ENCODE measurements at places on chromosomes 11 and 22.

DNA sequence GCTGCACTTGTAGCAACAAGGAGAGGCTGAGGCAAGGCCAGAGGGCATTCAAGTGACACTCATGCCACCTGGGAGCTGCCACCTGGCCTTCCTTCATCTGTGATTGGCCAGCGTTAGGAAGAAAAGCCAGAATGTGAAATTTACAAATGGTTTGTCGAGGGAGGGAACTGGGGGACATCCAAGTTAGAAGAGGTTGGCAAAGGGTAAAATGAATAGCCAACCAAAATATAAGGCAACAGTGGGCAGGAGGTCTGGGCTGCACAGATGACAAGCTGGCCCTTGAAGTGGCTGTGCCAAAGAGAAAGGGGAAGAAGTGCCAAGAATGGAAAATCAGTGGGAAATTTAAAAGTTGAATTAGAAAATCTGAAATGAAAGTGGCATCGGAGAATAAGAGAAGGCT lies 221.4 kb downstream of the C11orf91 start:
- no peak for DNase-seq

DNA sequence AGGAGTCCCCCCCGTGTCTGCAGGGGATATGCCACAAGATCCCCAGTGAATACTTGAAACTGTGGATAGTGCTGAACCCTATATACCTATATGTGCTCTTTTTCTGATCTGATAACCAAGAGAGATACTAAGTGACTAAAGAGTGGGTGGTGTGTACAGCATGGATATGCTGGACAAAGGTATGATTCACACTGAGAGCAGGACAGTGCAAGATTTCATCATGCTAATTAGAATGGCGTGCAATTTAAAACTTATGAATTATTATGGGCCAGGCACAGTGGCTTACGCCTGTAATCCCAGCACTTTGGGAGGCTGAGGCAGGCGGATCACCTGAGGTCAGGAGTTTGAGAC lies 90.2 kb upstream of the ALKBH3 start:
- peak; percentile 6 for DNase-seq

DNA sequence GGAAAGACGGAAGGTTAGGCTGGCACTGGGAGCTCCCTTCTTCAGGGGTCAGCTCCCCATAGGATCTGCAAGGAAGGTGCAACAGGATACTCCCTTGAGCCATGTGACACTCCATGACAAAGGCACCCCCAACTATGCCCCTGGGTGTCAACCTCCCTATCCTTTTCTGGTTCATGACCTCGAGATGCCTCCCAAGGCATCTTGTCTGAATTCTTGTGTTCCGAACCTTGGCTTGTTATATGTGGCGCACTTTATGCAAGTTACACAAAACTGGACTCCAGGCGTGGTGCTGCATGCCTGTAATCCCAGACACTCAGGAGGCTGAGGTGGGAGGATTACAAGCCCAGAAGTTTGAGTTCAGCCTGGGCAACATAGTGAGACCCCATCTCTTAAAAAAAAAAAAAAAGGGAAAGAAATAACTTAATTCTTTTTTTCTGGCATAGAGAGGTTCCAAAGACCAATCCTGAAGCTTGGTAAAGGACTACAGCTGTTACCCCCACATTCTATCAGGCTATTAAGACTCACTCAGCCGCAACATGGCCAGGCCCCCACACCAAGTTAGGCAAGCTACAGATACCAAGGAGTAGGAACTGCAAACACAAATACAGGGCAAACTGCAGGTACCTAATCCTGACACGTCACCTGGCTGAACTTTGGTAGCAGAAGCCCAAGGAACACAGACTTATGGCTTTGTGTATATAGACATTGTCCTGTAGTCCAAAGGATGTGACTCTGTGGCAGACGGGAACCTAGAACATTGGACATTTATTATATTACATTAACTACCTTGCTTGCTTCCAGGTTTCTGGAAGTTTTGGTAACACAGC lies 1.4 kb downstream of the C11orf24 start:
- no peak for DNase-seq

GRCh38 chr11:115919341-115920091 lies 415.3 kb upstream of the CADM1 start:
- no peak for DNase-seq

DNA sequence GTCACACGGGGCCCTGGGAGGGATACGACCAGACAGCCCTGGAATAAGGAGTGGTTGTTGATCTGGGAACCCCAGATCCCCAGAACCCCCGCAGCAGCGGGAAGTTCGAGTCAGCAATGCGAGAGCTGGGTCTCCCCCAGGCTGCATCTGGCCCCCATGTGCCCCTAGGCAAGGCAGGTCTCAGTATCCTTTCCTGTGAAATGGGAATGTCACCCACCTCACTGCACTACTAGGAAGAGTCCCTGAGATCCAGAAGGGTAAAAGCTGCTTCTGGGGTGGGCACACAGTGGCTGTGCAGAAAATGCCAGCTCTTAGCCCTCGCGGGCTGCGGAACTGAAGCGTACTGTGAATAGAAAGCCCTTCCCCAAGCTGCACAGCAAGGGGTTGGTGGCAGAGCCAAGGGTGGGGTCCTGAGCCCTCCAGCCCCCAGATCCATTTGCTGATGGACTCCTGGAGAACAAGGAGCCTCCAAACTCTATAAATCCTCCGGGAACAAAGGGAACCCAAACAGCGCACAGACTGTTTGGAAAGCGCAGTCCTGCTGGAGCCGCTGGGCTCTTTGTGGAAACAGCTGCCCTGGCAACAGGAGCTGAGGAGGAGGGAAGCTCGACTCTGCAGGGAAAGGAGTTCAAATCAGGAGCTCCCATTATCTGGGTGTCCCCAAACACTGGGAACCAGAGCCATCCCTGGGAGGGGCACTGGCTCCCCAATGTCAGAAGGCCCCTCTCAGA lies 68.2 kb upstream of the SHISAL1 start:
- no peak for DNase-seq

GRCh38 chr11:68503251-68503687 lies 42.7 kb downstream of the PPP6R3 start:
- DNase-seq, result no peak

GRCh38 chr11:119361056-119361787 lies 14.7 kb upstream of the MFRP start:
- no peak for DNase-seq

DNA sequence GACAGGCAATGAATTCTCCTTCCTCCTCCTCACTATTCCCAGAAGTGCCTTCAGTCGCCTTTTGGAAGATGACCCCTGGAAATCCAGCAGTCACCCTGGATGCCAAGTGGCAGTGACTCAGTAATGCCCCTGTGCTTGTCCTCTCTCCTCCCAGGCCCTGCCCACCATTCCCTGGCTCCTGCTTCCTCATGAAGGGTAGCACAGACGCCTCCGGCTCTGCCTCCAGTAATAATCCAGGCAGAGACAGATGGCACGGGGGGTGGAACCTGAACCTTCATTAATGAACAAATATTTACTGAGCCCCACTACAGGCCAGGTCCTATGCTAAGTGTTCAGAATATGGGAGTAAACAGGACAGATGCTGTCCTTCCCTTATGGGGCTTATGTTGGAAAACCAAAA lies 23.2 kb downstream of the SYT13 start:
- DNase-seq, result no peak

DNA sequence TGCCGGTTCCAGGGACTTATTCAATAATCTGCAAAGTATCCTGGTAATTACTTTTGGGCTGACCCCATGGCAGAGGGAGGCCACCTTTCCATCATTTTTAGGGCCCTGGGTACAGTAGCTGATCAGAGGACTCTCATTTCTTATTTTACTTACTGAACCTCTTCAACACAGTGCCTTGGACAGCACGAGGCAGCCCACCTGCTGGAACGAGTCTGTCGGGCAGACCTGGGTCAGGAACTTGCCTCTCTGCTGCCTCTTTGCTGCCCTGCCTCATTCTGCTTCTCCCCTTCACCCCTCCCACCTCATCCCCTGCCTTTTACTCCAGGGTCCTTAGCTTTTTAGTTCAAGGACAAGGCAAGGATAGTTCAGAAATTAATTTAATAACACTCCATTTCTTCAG lies 204.5 kb downstream of the CSNK2A3 start:
- DNase-seq, result no peak

GRCh38 chr11:129273944-129274711 lies 82.0 kb upstream of the ARHGAP32 start:
- no peak for DNase-seq

- DNase-seq, result no peak
Measured at GRCh38 chr11:66920978-66921784, 37.0 kb downstream of the PC start.

DNA sequence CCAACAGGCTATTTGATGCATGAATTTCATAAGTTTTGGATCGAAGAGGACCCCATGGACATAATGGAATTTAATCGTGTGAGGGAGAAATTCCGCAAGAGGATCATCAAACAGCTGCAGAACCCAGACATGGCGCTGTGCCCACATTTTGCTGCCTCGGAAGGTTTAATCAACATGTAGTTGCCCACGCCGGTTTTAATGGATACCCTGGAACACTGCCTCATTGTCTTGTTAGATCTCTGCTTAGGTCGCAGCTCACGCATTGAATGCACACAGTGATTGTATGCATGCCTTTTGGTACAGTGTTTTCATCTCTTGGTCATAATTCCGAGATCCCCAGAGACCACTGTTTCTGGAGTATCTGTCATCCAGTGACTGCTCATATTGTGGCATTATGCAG lies 46.8 kb downstream of the SLN start:
- no peak for DNase-seq

GRCh38 chr11:128559496-128560103 lies 27.8 kb downstream of the ETS1 start:
- no peak for DNase-seq

GRCh38 chr22:28013611-28014010 lies 94.6 kb upstream of the PITPNB start:
- DNase-seq, result no peak

DNA sequence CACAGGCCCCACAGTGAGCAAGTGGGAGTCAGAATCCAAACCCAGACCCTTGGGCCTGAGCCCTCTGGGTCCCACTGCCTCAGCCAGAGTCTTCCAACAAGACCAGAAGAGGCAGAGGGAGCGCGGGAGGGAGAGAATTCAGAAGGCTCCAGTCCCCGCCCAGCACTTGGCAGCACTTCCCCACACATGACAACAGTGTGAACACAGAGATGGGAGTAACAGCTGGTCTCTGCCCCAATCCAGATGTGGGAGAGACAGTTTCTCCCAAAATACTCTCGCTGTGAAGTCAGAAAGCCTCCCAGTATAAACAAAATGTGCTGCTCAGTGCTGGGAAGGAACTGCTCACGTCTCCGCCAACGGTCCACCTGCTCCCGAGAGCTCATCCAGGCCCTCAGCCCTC lies 219.9 kb downstream of the MN1 start:
- DNase-seq, result peak; percentile 42

- no peak for DNase-seq
Measured at GRCh38 chr11:67271541-67272284, 5.4 kb downstream of the GRK2 start.

GRCh38 chr11:65903068-65903481 lies 2.9 kb upstream of the FOSL1 start:
- DNase-seq, result no peak

DNA sequence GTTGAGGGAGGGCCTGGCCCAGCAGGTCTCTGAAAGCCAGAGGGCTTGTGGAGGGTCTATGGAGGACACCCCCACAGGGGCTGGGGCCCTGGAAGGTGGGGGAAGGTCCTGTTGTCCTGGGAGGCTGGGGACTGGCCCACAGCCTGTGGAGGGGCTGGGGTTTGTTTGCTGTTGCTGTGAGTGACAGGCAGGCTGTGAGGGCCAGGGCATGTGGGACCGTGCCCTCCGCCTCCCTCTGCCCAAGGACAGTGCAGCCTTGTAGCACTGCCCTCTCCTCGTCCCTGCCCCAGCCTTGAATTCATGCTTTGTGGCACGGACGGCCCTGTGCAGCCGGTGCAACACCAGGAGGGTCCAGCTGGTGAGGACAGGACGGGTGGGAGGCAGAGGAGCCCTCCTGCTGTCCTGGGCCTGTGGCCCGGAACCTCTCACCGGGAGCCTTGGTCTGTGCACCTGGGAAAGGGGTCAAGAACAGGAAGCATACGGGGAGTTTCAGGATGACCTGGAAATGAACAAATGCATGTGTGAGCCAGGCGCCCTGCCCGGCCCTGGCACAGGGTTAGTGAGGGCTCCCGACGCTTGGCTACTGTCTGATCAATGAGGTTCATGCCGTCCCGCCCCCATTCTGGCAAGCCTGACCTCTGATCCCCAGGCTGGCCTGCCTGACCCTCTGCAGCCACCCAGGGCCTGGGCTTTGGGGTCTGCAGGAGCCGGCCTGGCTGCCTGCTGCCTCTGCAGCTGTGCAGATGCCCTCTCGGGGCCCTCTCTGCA lies 37.4 kb upstream of the PRODH start:
- DNase-seq, result no peak

DNA sequence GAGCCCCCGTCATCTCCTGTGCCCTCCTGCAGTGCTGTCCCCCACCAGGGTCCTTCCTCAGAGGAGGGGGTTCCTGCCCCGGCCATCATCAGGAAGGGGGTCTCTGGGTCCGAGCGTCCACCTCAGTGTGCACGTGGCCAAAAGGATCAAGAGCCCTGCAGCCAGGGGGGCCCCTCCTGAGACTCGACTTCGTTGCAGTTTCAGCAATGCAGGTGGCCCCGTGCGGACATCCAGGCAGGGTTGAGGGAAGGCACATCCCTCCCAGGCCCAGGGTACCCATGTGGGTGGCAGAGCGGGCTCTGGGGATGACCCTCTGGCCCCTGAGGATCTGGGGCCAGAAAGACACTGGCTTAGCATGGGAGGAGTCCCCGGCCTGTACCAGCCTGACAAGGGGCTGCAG lies 41.3 kb downstream of the LRP5 start:
- no peak for DNase-seq

DNA sequence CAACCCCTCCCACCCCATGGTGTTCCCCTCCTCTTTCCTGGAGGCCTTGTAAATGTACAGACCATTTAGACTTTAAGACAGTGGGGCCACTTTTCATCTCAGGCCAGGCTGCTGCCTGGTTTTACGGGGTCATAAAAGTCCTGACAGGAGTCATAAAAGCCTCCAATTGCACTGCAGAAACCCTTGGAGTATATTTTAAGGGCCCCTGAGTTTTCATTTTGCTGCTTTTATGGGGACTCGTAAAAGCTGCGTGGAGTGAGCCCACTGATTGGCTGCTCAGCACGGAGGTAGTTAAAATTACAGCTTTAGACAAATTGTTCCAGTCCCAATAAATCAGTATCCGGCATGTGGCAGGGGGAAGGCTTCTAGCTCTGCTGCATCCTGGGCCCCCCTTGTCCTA lies 627.6 kb downstream of the NTM start:
- no peak for DNase-seq

DNA sequence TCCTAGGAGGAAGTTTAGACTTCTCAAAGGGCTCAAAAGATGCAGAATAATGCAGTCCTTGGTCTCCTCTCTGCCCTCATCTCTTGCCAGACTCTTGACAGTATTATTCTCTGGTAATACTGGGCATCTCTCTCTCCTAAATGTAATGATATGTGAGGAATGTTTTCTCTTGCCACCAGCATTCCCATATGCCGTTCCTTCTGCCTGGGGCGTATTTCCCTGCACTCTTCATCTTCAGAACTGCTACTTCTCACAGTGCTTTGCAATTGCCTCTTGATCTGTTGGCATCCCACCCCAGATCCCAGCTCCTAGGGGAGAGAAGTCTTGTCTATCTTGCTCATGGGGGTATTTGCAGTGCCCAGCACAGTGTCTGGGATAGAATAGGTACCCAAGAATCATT lies 107.4 kb downstream of the RASSF10 start:
- no peak for DNase-seq
